Fibroblast of lung (primary cell): ENCODE measurements at places on chromosomes 12 and 14. TPM values are rescaled to one million over a fixed set of nuclear protein-coding genes. Genes with fewer than 3 reads are reported as not detected.

GRCh38 chr12:4918950-4919660 is 9.4 kb downstream of the KCNA1 start:
- DNase-seq, result no peak

DNA sequence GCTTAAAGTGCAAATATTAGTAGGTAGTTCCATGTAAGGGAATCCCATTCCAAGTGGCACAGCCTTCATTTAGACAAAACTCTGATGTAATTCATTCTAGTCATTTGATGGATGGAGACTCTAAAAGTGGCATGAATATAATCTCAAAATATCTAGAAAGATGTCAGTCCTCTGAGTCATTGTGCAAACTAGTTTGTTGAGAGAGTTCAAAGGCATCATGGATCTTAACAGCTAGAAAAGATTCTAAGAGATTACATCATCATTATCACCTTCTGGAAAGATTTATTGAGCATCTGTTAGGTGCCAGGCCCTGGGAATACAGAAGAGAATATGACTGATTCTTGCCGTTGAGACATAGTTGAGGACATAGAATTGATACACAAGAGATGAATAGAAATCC is 30.7 kb downstream of the CRADD start:
- peak; percentile 82 for DNase-seq

- DNase-seq, result no peak
Measured at GRCh38 chr12:101594700-101595099, at the start of gene MYBPC1. Gene MYBPC1 (plus strand): TSS chr12:101594971. CDS start chr12:101595071, 100 bp downstream.

DNA sequence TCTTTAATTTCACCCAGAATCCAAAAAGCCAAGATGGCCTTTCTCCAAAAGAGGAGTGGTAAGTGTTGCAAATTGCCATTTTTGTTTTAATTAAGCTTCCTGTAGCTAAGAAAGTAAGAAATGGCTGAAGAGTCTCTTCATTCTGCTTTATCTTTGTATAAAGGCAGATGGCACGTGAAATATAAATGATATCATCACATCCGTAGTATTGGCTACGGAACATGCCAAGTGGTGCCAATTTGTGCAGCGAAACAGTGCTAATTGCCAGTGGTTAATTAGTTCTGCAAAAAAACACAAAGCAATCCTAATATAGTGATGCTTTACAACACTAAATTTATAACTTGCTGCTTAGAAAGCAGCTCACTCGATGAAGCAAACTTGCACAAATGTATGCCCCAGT is 29.4 kb downstream of the PLEKHG7 start:
- DNase-seq, result no peak

DNA sequence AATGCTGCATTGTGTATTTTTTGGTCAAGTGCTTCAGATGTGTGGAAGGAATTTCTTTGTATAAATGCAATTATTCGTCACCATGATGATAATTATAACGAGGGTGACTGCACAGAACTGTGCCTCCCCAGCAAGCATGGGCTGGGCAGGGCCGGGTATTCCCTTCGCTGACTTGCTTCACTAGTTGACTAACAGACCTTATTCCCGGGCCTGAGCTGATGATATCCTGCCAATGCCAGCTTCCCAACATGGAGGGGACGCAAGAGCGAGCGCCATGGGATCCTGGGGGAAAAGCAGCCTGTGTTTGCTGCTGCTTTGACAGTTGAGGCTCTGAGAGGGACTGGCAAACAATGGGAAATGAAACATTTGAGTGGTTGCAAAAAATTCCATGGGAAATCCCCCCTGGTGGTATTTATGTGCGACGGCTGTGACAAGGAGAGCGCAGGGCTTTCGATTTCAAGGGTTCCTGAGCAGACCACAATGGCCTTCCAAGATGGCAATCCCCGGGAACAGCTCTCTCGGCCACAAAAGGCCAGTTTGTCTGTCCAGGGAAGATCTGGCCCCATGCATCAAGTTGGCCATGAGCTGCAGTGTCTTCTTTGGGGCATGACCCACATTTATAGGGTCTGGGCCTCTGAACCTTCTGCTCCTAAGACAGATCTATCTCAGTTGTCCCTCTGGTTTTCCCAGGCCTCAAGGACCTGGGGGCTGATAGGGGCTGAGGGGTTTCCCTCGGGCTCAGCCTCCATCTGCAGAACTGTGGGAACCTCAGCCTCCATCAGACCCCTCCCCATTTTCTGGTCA is 21.9 kb upstream of the MAP1LC3B2 start:
- no peak for DNase-seq

DNA sequence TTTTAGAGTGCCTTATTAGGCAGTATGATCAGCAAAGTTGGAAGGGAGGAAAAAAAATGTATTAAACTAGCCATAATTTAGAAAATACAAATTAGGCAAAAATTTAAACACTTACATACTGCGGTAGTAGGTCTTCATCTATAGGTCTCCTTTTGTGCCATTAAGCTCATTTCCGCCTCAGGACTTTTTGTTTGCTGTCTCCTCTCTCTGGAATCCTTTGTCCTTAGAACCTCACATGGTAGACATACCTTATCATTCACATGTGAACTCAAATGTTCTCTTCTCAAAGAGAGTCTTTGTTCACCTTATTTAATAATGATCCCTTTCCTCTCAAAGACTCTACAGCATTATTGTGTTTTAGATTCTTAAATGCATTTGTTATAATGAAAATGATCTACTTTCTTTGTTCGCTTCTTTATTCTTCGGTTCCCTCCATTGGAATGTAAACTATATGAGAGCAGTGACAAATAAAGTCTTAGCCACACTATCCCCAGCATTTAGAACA is 14.7 kb downstream of the FANCM start:
- DNase-seq, result no peak

- DNase-seq, result no peak
Measured at GRCh38 chr12:22333713-22334409, 646 bp downstream of the ST8SIA1 start.

DNA sequence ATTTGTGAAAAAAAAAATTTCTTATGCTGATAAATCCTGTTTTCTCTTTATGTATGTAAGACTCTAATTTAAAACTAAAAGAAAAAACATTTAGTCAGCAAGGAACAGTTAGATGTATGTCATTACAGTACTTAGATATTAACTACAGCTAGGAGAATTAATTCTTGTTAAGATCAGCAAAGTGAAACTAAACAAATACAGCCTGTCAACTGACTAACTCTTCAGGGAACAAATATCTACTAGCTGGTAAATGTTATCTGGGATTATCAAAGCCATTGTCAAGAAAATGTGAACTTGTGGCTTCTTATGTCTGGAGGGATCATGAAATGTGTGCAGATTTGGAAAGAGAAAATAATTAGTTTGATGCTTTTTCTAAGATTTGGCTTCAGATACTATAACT is 27.5 kb downstream of the MGAT4C start:
- DNase-seq, result no peak

- no peak for DNase-seq
Measured at GRCh38 chr12:75271576-75271975, 58.5 kb downstream of the CAPS2 start.

- DNase-seq, result no peak
Measured at GRCh38 chr12:116650062-116650461, 87.8 kb downstream of the SPRING1 start.

DNA sequence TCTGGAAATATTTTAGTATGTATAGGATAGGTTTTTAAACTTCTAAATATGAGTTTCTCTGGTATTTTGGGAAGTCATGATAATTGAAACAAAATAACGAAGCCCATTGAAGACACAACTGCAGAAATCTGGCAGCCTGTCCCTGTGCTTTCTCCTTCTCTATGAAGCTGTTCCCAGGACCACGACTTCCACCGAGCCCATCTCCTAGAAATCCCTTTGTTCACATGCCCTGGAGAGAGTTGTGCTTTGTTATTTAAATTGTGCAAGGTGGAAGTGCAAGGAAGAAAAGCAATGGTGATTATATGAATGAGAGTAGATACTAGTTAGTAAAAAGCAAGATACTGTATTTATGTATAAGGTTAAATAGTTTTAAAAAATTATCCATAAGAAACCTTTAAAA is 32.2 kb downstream of the STK38L start:
- no peak for DNase-seq

- no peak for DNase-seq
Measured at GRCh38 chr14:51176839-51177238, 63.2 kb upstream of the TMX1 start.

- DNase-seq, result no peak
Measured at GRCh38 chr12:121524196-121524916, 56.5 kb downstream of the KDM2B start.

DNA sequence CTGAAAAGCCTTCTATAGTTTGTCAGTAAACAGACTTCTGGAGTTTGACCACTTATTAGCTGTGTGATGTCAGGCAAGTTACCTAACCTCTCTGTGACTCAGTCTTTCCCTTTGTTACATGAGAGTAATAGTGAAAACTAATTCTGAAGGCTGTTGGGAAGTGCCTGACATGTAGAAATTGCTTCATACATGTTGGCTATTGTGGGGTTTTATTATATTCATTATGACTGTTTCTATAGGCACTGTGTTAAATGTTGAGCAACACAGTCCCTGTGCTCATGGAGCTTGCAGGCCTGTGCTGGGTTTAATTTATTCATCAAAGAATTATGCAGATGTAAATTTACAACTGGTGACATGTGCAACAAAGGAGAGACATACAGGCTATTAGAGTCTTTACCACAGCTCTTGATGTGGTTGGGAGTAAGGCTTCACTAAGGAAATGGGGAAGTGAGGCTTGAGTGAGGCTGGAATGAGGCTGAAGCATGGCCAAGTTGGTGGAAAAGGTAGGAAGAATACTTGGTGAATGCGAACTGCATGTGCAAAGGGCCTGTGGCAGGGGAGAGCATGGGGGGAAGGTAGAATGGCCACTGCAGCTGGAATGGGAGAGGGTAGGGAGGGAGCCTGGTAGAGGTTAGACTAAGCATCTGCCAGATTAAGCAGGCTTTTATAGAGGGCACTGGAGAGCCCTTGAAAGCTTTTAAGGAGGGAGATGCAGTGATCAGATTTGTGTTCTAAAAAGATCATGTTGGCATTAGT is 236.4 kb upstream of the CRY1 start:
- DNase-seq, result no peak

DNA sequence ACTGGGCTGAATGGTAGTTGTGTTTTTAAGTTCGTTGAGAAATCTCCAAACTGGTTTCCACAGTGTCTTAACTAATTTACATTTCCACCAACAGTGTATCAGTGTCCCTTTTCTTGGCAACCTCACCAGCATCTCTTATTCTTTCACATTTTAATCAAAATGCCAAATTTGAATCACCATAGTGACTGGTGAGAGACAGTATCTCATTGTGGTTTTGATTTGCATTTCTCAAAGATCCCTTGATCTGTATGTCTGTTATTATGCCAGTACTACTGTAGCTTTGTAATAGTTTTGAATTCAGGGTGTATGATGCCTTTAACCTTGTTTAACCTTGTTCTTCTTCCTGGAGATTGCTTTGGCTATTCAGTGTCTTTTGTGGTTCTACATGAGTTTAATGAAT is 2.2 kb upstream of the EIF2S3B start:
- DNase-seq, result no peak

GRCh38 chr12:83031196-83031595 is 344.5 kb downstream of the TMTC2 start:
- DNase-seq, result no peak

- no peak for DNase-seq
Measured at GRCh38 chr12:105205322-105206048, 30.5 kb downstream of the APPL2 start.

GRCh38 chr14:22666203-22666893 is 22.2 kb upstream of the OR6J1 start:
- DNase-seq, result no peak

DNA sequence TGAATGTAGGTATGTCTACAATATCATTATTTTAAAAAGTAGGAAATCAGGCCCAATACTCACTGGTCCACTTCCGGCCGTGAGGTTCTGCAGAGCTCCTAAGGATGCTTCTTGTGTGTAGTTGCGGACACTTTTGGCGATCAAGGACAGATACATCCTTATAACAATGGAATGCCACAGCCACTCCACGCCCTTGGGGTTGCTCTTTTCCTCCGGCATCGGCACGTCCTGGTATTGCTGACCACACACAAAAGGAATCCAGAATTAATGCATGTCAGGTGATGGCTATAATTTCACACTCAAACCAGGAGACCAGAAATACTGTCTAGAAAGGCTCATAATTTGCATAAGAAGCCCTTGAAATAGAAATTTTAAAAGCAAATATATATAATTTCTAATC is 65.6 kb upstream of the YARS2 start:
- DNase-seq, result no peak

- no peak for DNase-seq
Measured at GRCh38 chr14:87251011-87251410, 742.0 kb downstream of the GALC start.

- DNase-seq, result no peak
Measured at GRCh38 chr14:70793637-70794036, 15.7 kb downstream of the MAP3K9 start.

- DNase-seq, result no peak
Measured at GRCh38 chr12:131133015-131133905, 179.6 kb downstream of the ADGRD1 start.

DNA sequence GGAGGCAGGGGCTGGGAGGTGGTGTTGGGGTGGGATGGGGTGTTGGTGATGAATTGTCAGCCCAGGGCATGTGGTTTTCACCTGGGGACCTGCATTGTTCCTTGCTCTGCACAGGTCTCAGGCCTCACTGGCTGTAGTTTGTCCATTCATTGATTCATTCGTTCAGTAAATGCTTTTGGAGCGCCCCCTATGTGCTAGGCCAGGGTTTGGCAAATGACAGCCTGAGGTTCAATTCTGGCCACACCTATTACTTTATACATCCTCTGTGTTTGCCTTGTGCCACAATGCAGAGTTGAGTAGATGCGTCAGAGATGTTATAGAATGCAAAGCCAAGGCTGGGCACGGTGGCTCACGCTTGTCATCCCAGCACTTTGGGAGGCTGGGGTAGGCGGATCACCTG is 4.7 kb downstream of the ADCK1 start:
- no peak for DNase-seq

DNA sequence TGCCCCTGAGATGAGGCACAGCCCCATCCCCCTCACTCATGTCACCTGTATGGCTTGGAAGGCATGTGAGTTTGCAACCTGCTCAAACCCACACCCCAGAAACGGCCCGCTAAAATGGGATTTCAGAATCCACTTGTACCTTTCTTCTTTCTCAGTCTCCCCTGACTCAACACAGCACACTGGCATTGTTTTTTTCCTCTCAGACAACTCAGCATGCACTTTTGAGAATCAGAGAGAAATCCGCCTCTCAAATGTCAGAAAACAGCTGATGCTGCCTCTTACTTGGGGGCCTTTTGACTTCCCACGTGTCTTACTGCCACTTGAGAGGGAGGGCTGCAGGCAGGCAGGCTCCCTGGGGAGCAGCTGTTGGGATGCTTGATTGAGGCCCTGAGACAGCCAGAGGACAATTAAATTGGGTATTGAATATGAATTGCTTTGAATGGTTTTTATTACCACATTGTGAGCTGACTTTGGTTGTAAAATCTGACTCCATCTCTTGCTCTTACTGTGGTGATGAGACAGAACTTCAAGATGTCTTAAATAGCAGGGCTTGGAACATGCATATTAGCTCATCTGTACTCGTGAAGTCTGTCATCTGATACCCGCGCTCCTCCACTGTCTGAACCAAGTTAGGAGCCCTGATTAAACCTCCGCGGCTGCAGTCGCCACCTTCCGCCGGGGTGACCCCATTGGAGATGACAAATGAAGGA is 96.6 kb downstream of the APAF1 start:
- DNase-seq, result no peak

The CLEC4D gene
- total RNA-seq, result not detected in 2 replicates

The TAS2R42 gene
- total RNA-seq, result not detected in 2 replicates

The NOVA1 gene
- total RNA-seq, result 3.6 and 5.1 TPM in 2 replicates

The PEBP1 gene
- 175 and 290 TPM in 2 replicates for total RNA-seq

The LRRC9 gene
- not detected in 2 replicates for total RNA-seq

The KRT80 gene
- total RNA-seq, result under 0.01 and 0.17 TPM in 2 replicates

The HEATR5A gene
- 44.9 and 59.8 TPM in 2 replicates for total RNA-seq

The TCL1A gene
- total RNA-seq, result not detected in 2 replicates

The DCN gene
- 586 and 902 TPM in 2 replicates for total RNA-seq
